Left ventricle myocardium inferior (tissue), 1 donor: ENCODE measurements at places on chromosomes 16 and 17. TPM values are rescaled to one million over a fixed set of nuclear protein-coding genes. Genes with fewer than 3 reads are reported as not detected.
A peak's percentile ranks its signal among the peaks of the same experiment; 100 is the strongest.

- no peaks in the 10 kb centered on the region for H3K4me1 ChIP-seq
- H3K36me3 ChIP-seq = no peaks in the 10 kb centered on the region
- no peak overlapping the region for H3K27ac ChIP-seq
- no peak overlapping the region for H3K4me3 ChIP-seq
Measured at GRCh38 chr17:45353043-45353442, 36.2 kb upstream of the MAP3K14 start.

GRCh38 chr17:74758848-74759168 is 10.4 kb downstream of the NHERF1 start:
- H3K27me3 ChIP-seq = no peaks in the 10 kb centered on the region
- peak overlapping the region; percentile 78 for H3K27ac ChIP-seq
- H3K36me3 ChIP-seq = no peaks in the 10 kb centered on the region
- H3K4me3 ChIP-seq = peak overlapping the region; percentile 34
- H3K4me1 ChIP-seq = peaks cover 81% of the 10 kb centered on the region

DNA sequence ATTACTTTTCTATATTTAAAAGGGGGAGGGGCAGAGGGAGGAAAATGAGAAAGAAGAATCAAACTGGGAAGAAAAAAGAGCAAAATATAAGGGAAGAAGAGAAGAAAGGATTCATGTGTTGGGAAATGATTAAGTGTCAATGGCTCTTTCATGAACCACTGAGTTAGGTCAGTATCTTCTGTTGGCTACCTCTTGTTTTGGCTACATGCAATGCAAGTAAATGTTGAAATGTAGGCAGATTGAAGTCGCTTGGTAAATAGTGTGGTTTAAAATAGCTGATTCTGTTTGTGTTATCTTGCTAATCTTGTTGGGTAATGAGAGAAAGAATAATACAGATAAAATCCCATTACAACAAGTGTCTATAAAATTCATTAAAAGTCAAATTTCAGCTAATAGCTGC is 27.2 kb downstream of the COX11 start:
- no peak overlapping the region for H3K4me3 ChIP-seq
- DNase-seq = no peak
- peaks cover 14% of the 10 kb centered on the region for H3K36me3 ChIP-seq
- H3K27me3 ChIP-seq = no peaks in the 10 kb centered on the region

TRPV3 gene
- total RNA-seq = 1.0 TPM

TLCD3B gene
- total RNA-seq = not detected

- peaks cover 59% of the 10 kb centered on the region for H3K4me1 ChIP-seq
- H3K27me3 ChIP-seq = no peaks in the 10 kb centered on the region
- H3K27ac ChIP-seq = no peak overlapping the region
- H3K36me3 ChIP-seq = peaks cover 49% of the 10 kb centered on the region
Measured at GRCh38 chr17:1012823-1013728, 16.1 kb downstream of the TIMM22 start.

GDE1 gene
- total RNA-seq = 126 TPM

DNA sequence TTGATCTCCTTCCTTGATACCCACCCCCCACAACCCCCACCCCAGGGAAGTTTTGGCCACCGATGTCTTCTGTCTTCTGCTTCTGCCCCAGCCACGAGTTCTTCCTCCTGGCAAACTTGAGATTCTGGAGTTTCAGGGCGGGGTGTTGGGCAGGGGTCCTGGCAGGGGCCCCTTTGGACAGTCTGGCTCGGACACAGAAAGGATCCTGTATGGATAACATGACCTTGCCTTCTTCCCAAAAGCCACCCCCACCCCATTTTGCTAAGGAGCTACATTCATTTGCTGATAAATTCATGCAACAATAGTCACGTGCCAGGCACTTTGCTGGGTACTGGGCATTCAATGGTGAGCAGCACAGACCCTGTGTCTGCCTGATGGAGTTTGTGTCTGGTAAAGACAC is 5.9 kb upstream of the COL1A1 start:
- H3K4me3 ChIP-seq = no peak overlapping the region
- H3K27me3 ChIP-seq = peaks cover 88% of the 10 kb centered on the region
- H3K4me1 ChIP-seq = peaks cover 58% of the 10 kb centered on the region
- DNase-seq = no peak
- H3K36me3 ChIP-seq = no peaks in the 10 kb centered on the region

- H3K27ac ChIP-seq = no peak overlapping the region
- no peak overlapping the region for H3K4me3 ChIP-seq
- no peak for DNase-seq
- peaks cover 6% of the 10 kb centered on the region for H3K4me1 ChIP-seq
- no peaks in the 10 kb centered on the region for H3K36me3 ChIP-seq
- H3K27me3 ChIP-seq = peaks cover 11% of the 10 kb centered on the region
Measured at GRCh38 chr17:35548208-35548810, 10.8 kb upstream of the SLFN12L start.

GRCh38 chr17:75633486-75634375 is 497 bp downstream of the SMIM5 start:
- peak overlapping the region; percentile 64 for H3K4me3 ChIP-seq
- H3K27ac ChIP-seq = peak overlapping the region; percentile 92
- DNase-seq = peak; percentile 93
- no peaks in the 10 kb centered on the region for H3K27me3 ChIP-seq
- no peaks in the 10 kb centered on the region for H3K36me3 ChIP-seq

GRCh38 chr17:58238147-58238634 is at the start of gene LPO:
TSS of gene LPO (plus strand) at chr17:58238584. CDS start at chr17:58242980, 4,396 bp downstream.
- no peak for DNase-seq
- no peak within 1 kb of the TSS for H3K27ac ChIP-seq
- peaks cover 99% of the 10 kb centered on the region for H3K27me3 ChIP-seq
- no peak within 1 kb of the TSS for H3K4me3 ChIP-seq

DNA sequence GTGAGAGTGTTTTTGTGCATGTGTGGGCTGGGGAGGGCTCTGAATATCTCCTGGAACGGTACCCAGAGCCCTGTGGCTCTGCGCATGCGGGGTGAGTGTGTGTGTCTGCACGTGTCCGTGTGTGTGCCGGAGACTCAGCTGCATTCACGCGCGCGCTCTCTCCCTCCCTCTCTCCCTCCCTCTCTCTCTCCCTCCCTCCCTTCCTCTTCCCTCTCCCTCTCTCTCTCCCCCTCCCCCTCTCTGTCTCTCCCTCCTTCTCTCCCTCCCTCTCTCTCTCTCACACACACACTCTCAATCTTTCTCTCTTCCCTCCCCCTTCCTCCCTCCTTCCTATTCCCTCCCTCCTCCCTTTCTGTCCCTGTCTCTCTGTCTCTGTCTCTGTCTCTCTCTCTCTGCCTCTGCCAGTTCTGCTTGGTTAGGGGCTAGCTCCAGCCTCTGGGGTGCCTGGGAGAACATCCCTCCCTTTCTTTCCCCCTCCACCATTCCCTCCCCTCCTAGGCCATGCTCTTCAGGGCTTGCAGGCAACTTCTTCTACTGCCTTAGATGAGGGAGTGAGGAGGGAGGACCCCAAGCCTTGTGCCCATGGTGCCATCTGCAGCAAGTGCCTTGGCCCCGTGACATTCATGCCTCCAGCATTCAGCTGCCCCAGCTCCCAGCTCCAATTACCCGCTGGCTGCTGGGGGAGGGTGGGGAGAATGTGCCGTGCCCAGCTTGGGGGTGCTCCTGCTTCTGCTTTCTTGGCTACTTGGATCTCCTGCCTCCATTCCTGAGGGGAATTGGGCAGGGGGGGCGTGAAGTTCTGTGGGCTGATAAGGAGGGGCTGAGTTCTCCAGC is 6.4 kb downstream of the THRA start:
- peak overlapping the region; percentile 100 for H3K27ac ChIP-seq
- peaks cover under 1% of the 10 kb centered on the region for H3K36me3 ChIP-seq
- H3K4me1 ChIP-seq = peaks cover 99% of the 10 kb centered on the region
- H3K27me3 ChIP-seq = no peaks in the 10 kb centered on the region

SPATA22 gene
- 0.44 TPM for total RNA-seq

- no peaks in the 10 kb centered on the region for H3K36me3 ChIP-seq
- no peak for DNase-seq
- no peaks in the 10 kb centered on the region for H3K4me1 ChIP-seq
- H3K4me3 ChIP-seq = no peak overlapping the region
- no peak overlapping the region for H3K27ac ChIP-seq
- no peaks in the 10 kb centered on the region for H3K27me3 ChIP-seq
Measured at GRCh38 chr17:44130693-44131349, 7.4 kb upstream of the HDAC5 start.

DNA sequence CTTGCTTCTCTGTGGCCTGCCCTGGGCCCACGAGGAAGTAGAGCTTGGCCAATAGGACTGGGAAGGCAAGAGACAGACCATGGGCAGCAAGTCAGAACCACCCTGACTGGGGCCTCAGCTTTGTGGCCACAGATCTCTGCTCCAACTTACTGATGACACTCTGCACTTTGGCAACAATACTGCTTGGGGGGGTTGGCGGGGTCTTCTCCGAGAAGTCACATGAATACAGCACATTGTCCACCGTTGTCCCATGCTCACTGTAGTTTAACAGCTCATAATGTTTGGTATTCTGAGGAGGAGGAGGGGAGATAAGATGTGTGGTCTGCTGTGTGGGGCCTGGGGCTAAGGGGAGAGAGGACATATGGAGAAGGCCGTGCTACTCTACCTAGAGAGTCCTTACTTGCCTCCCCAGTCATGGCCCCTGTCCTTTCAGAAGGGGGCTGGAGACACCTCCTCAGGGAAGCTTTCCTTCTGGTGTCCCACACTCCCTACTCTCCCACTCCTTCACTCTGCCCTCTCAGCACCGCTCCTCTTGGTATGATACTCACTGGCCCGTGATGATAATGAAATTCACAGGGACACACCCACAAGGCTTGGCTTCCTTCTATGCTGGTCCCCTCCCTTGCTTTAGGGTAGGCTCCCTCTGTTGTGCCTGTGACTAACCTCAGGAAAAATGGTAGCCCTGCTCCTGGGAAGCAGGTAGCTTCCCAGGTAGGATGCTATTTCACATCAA is 4.0 kb upstream of the DHRS13 start:
- H3K4me1 ChIP-seq = peaks cover 51% of the 10 kb centered on the region
- peaks cover 65% of the 10 kb centered on the region for H3K36me3 ChIP-seq
- no peak overlapping the region for H3K4me3 ChIP-seq
- no peak for DNase-seq
- no peaks in the 10 kb centered on the region for H3K27me3 ChIP-seq
- peak overlapping the region; percentile 69 for H3K27ac ChIP-seq

ALDOC gene
- total RNA-seq = 329 TPM

DNA sequence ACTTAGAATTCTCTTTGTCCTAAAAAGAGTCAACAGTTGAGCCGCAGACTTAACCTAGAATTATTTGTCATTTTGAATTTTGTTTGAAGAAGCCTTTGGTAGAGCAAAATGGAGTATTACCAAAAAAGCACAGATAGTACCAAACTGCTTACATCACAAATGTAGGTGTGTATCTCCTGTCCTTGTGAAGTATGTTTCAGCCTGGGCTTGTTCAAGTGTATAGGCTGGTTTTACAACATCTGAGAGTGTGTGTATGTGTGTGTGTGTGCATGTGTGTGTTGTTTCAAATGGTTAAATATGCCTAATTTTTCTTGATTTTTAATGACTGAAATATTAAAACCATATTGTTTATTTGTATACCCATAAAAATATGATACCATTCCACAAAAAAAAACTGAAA is 188.7 kb upstream of the AXIN2 start:
- H3K4me3 ChIP-seq = no peak overlapping the region
- DNase-seq = no peak
- no peaks in the 10 kb centered on the region for H3K27me3 ChIP-seq

DNA sequence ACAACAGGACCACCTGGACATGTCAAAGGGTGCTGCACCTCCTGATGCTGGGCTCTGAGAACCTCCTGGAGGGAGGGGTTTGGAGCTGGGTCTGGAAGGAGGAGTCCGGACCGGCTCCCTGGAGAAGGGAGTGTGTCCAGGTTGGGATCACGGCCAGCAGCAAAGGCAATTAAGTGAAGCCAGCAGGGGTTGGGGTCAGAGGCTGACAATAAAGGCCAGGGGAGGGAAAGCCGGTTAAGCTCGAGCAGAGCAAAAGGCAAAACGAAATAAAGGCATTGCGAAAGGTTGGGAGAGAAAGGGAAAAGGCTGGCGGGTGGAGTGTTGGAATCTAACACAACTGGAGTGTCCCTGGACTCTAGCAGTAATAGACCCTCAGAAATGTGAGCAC is 992 bp upstream of the CACNG4 start:
- H3K27ac ChIP-seq = no peak overlapping the region
- no peak overlapping the region for H3K4me3 ChIP-seq
- H3K27me3 ChIP-seq = peaks cover 88% of the 10 kb centered on the region
- no peaks in the 10 kb centered on the region for H3K36me3 ChIP-seq

DNA sequence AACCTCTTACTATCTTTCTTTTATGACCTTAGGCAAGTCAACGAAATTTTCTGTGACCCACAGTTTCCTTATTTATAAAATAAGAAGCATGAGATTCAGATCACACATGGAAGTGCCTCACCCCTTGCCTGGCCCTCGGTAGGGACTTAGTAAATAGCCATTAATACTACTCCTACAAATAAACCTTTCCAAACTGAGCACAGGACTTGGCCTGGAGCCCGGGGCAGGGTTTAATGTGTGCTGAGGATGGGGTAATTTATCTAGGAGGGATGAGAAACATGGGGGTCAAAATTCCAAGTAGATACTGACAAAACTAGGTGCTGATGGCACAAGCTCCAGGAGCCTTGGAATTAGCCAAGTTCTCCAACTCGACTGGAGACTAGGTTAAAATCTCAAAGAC is 35.0 kb downstream of the PITPNC1 start:
- H3K27me3 ChIP-seq = no peaks in the 10 kb centered on the region
- H3K27ac ChIP-seq = no peak overlapping the region
- DNase-seq = no peak
- peaks cover 19% of the 10 kb centered on the region for H3K4me1 ChIP-seq

PARD6A gene
- total RNA-seq = 3.4 TPM

DNA sequence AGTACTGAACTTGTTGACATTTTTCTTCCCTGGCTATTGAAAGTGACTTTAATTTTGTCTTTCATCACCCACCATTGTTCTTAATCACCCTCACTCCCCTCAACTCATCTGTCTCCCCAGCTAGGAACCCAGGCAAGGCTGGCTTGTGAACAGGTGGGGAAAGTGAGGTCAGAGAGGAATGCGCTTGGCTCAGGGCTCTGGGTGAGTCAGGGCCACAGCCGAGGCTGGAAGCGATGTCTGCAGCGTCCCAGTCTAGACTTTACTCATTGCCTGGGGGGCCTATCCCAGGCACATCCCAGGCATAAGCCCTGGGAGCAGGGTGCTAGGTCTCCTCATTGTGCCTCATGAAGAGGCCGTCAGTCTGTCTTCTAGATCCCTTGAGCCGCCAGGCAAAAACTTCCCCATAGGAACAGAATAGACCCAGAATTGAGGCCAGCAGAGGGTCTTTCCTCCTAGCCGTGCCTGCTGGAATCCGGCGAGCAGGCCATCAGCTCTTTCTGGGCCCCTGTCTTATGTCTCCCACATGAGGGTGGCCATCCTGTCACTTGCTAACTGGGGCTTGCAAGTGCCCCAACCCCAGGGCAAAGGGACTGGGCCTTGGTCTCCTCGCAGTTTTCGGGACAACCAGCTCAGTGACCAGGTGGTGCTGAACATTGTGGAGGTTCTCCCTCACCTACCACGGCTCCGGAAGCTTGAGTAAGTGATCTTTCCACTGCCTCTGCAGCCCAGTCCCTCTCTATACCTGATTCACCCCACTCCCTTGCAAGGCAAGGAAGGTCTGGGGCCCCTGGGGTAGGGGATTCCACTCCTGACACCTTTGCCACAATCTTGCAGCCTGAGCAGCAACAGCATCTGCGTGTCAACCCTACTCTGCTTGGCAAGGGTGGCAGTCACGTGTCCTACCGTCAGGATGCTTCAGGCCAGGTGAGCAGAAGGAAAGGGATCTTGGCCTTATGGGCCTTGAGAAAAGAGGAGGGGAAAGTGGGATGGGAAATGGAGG is 40.1 kb downstream of the NLRC5 start:
- H3K4me1 ChIP-seq = no peaks in the 10 kb centered on the region
- no peak overlapping the region for H3K4me3 ChIP-seq
- no peak overlapping the region for H3K27ac ChIP-seq
- DNase-seq = no peak
- peaks cover 4% of the 10 kb centered on the region for H3K36me3 ChIP-seq
